ENCODE measurements at places on chromosomes 3 and 15. TPM values are rescaled to one million over a fixed set of nuclear protein-coding genes. Genes with fewer than 3 reads are reported as not detected.

GRCh38 chr15:60376677-60377095, 21.1 kb downstream of the ANXA2 start:
- peaks cover under 1% of the 10 kb centered on the region for H3K4me1 ChIP-seq
- H3K4me3 ChIP-seq = no peak overlapping the region
- no peak for DNase-seq

- no peak for DNase-seq
- no peak overlapping the region for H3K4me3 ChIP-seq
- no peaks in the 10 kb centered on the region for H3K4me1 ChIP-seq
- H3K27ac ChIP-seq = no peak overlapping the region
- no peaks in the 10 kb centered on the region for H3K27me3 ChIP-seq
- no peaks in the 10 kb centered on the region for H3K36me3 ChIP-seq
These were observed 17.2 kb downstream of the DAPK2 start for GRCh38 chr15:64029110-64029509.

DNA sequence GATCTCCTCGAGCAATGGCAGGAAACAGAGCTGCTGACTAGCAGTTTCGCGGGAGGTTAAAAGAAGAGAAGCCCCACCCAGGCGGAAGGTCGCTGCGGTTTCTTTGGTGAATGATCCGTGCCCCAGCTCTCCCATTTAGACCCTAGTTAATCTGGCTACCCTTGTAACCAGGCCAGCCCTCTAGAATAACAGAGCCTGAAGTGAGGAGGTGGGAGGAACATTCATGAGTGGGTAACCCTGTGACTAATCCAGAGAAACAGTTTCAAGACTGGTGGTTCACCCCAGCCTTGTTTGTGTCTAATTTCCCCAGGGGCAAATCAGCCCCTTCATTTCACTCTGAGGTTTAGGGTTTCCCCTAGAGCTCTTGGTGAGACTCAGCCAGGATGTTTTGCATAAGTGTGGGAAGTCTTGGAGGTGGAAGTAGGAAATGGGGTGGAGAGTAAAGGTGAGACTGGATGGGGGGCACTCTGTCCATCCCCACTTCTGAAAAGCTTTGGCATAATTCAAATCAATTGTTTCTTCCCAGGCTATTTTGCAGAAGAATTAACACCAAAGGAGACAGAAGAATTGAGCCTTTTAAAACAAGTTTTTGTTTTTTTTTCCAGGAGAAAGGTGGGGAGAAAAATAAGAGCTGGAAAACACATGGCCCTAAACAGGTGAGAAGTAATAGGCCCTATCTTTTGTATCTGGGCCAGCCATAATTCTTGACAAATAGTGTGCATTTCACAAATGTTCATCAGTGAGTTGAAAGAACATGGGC, 303.1 kb downstream of the RPLP1 start:
- H3K4me1 ChIP-seq = peaks cover 71% of the 10 kb centered on the region
- H3K36me3 ChIP-seq = no peaks in the 10 kb centered on the region
- DNase-seq = peak; percentile 66
- no peaks in the 10 kb centered on the region for H3K27me3 ChIP-seq

DNA sequence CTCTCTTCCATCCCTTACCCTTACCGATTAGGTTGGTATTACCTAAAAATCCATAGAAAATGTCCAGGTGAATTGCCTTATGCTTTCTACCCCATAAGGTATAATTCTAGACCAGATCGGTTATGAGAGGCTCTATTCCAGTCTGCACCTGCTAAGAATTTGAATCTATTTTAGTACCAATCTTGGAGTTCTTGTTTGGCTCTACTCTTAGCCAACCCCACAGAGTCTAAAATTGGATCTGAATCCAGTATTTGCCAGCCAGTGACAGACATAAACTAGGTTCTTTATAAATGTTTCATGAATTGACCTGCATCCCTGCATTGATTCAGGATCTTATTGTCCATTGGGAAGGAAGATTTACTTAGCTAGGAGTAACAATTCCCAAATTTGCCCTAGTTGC, 6.5 kb downstream of the KLHL24 start:
- no peak overlapping the region for H3K4me3 ChIP-seq
- peaks cover 3% of the 10 kb centered on the region for H3K36me3 ChIP-seq
- no peak for DNase-seq
- no peak overlapping the region for H3K27ac ChIP-seq

FAM81A gene
- not detected for total RNA-seq

CPLX3 gene
- 0.53 TPM for total RNA-seq

TMEM212 gene
- total RNA-seq = not detected

CA12 gene
- not detected for total RNA-seq

WNT5A gene
- total RNA-seq = not detected

COMMD4 gene
- 12.1 TPM for total RNA-seq

GOLGA8M gene
- total RNA-seq = 1.9 TPM
